Jurkat, Clone E6-1 (cell line): ENCODE measurements at places on chromosomes 11 and 22.

DNA sequence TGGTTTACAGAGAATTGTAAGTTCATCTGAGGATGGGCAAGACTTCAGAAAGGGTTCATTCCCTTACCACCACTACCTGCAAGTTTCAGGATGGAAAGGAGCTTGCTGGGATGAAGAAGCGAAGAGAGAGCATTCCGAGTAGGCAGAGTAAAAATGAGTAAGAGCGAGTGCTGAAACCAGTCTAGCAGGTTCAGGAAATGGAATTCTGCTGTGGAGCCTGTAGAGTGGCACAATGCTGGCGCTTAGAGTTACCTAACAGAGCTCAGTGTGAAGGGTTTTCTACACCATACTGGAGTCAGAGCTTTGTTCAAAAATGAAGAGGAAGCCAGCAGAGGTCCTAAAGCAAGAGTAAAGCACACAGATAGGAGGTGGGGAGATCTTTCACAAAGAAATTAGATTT is 179.2 kb upstream of the ZC3H12C start:
- DNase-seq = no peak

DNA sequence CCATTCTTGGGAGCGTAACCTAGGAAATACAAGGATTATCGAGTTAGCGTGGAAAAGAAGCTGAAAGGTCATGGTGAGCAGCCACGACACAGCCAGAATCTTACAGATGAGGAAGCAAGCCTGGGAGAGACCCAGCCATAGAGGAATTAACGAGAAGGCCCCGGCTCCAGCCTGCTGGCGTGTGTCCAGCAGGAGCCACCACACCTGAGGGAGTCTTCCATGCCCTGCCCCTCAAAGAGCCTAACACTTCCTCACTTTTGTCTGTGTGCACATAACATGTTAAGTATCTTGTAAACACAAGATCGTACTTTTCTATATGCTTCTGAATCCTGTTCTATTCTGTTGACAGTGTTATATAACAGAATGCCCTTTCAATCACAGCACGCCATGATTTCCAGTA is 18.1 kb downstream of the CECR2 start:
- no peak for DNase-seq

DNA sequence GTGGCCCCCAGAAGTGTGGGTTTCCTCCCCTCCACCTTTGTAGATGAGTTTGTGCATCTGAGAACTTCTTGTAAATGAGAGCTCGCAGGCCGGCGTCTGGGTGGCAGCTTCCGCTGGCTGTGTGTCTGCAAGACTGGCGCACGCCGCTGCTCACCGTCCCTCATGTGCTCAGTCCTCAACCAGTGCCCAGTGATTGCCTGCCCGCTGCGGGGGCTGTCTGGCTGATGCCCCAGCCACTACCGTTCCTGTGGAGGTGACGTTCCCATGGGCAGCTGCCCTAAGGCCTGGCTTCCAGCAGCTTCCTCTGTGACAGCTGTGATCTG is 8.8 kb downstream of the TBX1 start:
- DNase-seq = no peak

GRCh38 chr11:65305501-65306268 is 9.0 kb upstream of the CDC42EP2 start:
- DNase-seq = no peak

GRCh38 chr11:824292-824880 is 3.3 kb upstream of the CRACR2B start:
- no peak for DNase-seq

DNA sequence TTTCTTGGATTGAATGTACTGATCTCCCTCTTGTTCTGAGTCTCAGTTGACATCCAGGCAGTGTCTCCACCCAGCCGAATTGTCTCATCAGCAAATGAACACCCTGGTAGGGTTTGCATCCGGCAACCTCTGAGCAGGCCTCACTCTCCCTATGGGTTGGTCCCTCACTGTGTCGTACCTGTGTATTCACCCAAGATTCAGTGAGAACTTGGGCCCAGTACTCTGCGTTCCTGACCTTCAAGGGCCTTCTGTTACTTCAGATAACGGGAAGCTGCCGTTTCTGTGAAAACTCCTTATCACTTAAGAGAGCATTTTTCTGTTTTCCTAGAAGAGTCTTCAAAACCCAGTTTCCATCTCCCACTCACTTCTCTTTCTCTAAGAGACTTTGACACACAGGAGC is 915.6 kb downstream of the TBC1D22A start:
- DNase-seq = no peak

DNA sequence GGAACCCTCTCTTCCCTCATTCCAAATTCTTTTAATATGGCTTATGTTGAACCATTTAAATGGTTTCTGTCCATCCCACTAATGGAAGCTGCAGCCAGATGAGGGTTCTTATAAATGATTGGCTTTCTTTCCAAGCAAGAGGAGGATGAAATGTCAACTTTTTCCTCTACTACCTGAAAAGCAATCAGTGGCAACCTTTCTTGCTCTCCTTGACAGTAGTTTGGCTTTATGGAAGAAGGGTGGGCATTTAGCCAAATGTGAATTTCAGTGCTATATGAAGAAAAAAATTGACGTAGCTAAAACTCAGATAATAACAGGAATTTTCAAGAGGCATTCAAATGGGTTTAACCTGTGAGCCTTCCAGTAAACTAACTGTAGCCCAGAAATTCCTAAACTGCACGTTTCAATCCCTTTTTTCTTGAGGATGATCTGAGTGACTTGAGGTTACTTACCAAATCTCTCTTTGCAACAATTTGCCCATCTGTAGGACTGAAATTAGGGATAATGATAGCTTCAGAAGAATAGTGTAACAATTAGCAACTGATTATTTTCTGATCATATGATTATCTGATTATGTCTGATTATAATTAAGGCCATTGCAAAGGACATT is 90.9 kb downstream of the EXT2 start:
- DNase-seq = no peak

GRCh38 chr22:31449506-31449905 is 40.1 kb downstream of the EIF4ENIF1 start:
- DNase-seq = no peak

- DNase-seq = peak; percentile 46
Observed at GRCh38 chr22:30396871-30397655, at the start of gene SEC14L2. Gene SEC14L2 (plus strand): TSS chr22:30397018. CDS start chr22:30397117, 99 bp downstream.

GRCh38 chr11:70288721-70289120 is 18.2 kb downstream of the PPFIA1 start:
- DNase-seq = no peak

DNA sequence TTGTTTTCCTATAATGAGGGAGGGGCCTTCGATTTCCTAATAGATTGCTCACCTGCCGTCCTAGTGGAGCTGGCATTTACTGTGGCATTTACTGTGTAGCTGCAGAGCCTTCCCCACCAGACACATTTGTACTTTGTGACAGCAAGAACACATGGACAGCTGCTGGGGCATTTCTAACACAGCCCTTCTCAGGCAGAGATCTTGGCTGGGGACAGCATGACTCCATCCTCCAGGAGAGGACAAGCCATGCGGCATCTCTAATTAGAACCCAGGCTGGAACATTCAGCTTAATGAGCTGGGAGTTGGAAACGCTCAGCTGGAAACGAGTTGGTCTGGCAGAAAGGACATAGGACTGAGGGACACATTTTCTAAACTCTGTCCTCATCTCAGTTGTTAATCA is 887.5 kb downstream of the NTM start:
- DNase-seq = no peak

GRCh38 chr11:45450189-45450588 is 164.0 kb upstream of the SYT13 start:
- no peak for DNase-seq

DNA sequence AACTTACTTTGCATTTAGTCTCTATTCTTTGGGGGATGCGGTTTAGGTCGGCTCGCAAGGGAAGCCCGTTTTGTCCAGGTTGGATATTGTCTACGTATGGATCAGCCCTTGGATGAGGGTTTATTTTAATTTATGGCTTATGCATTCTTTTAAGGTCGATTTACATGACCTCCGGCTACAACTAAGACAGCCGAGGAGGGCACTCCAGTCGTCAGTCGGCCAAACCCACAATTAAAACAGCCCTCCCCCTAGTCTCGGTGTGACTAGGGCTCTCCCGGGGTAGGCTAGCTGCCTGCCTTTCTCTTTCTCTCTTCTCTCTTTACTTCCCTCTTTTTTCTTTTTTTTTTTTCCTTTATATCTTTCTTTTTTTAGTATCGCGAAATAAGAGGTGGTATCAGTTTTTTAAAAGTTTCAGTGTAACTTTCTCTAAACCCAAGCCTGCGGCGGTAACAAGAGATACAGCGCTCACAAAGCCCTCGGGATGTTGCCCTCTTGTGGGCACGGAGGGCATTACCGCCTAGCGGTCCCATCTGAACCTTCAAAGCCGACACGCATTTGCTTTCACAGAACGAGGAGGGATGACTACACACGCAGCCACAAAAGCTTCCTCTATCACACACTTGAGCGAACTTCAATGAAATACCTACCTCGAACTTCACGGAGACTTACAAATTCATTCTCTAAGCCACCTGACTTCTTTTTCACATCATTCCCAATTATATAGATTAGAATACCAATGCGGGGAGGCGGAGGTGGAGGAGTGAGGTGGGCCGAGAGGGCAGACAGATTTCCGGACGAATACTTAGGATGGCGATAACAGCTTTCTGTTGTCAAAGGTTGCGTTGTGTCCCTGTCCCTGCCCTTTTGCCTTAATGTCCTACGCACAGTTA is 132.3 kb upstream of the C11orf58 start:
- peak; percentile 82 for DNase-seq

DNA sequence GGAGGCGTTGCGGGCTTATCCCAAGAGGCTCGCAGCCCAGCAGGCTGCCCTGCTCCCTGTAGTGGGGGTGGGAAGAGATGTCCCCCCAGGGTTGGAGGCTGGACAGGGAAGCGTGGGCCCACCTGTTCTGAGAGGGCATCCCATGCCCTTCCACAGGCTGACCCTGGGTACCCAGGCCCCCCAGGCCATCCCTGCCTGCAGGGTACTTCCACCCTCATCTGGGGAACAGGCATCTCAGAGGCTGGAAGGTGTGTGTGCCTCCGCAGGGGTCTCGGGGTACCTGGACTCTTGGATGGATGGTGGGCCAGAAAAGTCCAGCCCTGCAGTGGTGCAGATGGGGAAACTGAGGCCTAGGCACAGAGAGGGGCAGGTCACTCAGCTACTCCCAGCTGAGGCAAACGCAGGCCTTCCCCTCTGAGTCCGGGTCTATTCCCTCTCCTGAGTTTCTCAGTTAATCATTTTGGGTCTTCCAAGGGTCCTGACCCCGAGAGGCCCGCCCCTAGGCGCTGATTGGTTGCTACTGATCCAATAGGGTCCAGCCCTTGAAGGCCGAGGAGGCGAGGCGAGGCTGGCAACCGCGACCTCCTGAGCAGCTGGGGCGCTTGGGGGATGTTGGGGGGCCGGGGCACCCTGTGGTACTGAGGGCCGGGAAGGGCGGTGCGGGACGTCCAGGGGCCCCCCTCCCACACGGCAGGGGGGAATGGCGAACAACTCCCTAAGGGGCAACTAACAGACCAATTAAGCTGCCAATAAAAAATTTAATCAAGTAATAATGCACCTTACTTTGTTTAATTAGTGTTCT is 23.8 kb downstream of the FLRT1 start:
- DNase-seq = no peak

DNA sequence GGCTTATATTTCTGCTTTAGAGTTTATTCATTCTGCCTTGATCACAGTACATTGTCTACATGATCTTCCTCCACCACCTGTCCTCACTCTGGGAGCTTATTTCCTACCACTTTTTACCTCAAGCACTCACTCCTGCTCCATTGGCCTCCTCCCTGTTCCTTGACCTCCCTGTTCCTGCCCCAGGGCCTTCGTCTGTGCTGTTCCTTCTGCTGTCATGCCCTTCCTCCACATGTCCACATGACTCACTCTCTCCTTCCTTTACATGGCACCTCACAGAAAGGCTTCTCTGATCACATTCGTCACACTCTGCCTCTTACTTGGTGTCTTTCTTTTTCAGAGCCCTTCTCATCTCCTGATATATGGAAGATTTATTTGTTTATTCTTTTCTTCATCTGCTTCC is 103.0 kb downstream of the FBXO7 start:
- DNase-seq = no peak

- DNase-seq = no peak
Observed at GRCh38 chr11:61049063-61049377, 53.3 kb upstream of the CD5 start.

- DNase-seq = peak; percentile 23
Observed at GRCh38 chr22:48167238-48167637, 1404.8 kb downstream of the TBC1D22A start.

DNA sequence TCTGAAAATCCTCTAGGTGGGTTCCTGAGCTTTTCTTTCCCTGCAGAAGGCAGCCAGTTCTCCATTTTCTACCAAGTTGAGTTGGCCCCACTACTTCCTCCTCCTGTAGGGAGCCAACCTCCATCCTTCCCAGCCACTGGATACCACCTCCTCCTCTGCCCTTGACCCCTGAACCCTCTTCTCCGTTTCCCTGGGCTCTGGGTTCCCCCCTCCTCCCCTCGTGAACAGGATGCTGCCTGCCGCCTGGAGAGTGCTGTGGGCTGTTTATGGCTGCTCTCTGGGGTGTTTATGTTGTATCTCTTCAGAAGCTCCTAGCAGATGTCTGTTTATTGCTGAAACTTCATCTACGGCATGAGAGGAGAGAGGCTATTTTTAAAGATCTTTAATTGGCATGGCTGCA is 8.6 kb downstream of the MICAL2 start:
- DNase-seq = no peak

- DNase-seq = no peak
Observed at GRCh38 chr11:128315933-128316332, 271.4 kb downstream of the ETS1 start.

DNA sequence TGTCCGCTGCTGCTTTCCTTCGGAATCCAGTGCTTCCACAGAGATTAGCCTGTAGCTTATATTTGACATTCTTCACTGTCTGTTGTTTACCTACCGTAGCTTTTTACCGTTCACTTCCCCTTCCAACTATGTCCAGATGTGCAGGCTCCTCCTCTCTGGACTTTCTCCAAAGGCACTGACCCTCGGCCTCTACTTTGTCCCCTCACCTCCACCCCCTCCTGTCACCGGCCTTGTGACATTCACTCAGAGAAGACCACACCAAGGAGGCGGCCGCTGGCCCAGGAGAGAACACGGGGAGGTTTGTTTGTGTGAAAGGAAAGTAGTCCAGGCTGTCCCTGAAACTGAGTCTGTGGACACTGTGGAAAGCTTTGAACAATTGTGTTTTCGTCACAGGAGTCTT is 15.4 kb upstream of the ST14 start:
- DNase-seq = no peak

DNA sequence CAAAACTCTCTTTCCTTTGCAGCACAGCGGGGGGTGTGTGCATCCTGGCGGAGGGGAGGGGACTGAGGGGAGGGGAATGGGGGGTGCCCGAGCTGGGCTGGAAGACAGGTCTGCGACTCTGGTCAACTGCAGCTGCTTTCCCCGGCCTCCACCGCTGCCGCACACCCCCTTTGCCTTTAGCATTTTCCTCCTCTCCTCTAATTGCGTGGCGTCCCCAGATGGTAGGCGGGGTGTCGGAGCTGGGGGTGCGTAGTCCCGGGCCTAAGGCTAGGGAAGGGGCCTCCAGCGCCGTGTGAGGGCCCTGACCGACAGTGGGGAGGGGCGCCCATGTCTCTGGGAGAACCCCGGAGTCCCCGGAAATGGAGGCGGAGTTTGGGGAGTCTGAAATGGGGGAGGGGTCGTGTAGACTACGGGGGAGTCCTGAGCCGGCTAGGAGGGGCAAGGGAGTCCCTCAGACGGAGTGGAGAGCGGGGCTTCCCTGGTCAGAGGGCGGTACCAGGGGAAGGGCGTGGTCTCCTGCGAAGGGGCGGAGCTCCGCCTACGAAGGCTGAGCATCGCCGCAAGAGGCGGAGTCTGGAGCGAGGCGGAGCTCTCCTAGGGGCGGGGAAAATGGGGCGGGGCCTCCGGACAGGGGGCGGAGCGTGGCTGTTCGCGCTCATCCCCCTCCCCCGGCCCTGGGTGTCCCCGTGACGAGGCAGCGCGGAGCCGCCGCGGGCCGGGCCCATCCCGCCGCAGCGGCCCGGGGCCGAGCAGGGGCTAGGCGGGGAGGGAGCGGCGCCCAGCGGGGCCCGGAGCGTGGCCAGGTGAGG is at the start of gene PELI3:
Gene PELI3, plus strand, starts transcription at position 681 of the 809 bp plus-strand sequence. CDS start 1,224 bp downstream, outside the sequence.
- DNase-seq = peak; percentile 82
